Activated naive CD4-positive, alpha-beta T cell treated with anti-CD3 and anti-CD28 coated beads for 36 hours (primary cell): ENCODE measurements at places on chromosomes 13 and 19. TPM values are rescaled to one million over a fixed set of nuclear protein-coding genes. Genes with fewer than 3 reads are reported as not detected.
A peak's percentile ranks its signal among the peaks of the same experiment; 100 is the strongest.

IFNL3 gene
- total RNA-seq: 1.2 TPM

CNFN gene
- not detected for total RNA-seq

PSG2 gene
- not detected for total RNA-seq

- DNase-seq: no peak
These were observed 4.2 kb upstream of the WBP4 start for GRCh38 chr13:41056826-41057711.

DNA sequence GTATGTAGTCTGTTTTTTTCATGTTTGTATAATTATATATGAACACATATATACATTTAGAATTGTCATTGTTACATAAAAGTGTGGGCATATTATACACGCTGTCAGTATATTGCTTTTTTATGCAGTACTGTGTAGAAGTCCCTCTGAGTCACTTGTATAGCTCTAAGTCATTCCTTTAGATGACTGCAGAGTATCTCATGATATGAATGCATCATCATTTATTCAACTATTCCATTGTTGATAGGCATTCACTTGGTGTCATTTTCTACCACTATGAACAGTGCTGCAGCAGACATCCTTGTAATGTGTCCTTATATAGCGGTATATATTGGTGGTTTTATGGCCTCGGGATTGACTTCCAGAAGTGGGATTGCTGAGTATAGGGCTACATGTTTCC is 15.3 kb downstream of the RFXAP start:
- no peak for DNase-seq

DNA sequence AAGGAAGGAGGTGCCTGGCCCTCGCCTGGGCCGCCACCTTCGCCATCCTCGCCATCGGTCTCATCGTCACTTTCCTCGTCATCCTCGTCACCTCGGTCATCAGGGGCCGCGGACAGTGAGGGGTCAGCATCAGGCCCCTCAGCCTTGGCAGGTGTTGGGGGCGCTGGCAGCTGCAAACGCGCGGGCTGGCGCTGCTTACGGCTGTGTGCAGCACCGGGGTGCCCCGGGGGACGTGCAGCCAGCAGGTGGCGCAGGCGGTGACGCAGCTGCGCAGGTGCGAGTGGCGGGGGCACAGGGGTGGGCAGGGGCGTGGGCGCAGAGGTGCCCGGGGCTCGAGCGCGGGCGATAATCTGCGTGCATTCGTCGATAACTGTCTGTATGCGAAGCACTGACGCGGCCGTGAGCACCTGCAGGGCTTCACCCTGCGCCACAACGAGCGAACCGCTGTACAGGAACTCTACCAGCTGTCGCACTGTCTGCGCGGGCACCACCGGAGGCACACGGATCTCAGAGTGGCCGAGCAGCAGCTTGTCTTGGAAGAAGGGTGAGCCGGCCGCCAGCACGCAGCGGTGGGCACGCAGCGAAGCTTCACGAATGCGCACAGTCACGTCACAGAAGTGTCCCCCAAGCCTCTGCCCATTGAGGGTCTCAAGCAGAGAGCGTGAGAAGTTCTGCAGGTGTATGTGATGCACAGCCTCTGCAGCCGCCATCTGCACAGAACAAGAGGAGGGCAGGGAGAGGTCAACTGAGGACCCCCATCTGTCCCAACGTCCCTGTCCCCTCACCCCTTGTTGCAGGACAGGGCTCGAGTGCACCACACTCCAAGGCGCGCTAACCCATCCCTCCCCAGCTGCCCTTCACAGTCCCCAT is 2.4 kb downstream of the ZBTB45 start:
- no peak for DNase-seq

DNA sequence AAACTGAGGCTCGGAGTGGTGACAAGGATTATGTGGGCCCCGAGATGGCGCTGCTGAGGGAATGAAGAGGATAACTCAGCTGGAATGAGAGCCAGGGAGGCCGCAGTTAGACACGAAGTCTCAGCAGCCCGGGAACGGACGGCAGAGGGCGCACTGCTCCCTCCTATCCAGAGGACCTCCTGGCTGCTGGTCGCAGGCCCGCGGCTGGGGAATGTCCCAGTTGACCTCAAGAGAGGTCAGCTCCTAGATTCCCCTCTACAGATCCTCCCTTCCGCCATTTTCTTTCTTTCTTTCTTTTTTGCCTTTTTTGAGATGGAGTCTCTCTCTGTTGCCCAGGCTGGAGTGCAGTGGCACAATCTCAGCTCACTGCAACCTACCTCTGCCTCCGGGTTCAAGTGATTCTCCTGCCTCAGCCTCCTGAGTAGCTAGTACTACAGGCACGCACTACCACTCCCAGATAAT is 24.1 kb upstream of the ASPDH start:
- DNase-seq: peak; percentile 84

- DNase-seq: peak; percentile 85
These were observed 3.0 kb downstream of the GADD45B start for GRCh38 chr19:2478756-2479555.

DNA sequence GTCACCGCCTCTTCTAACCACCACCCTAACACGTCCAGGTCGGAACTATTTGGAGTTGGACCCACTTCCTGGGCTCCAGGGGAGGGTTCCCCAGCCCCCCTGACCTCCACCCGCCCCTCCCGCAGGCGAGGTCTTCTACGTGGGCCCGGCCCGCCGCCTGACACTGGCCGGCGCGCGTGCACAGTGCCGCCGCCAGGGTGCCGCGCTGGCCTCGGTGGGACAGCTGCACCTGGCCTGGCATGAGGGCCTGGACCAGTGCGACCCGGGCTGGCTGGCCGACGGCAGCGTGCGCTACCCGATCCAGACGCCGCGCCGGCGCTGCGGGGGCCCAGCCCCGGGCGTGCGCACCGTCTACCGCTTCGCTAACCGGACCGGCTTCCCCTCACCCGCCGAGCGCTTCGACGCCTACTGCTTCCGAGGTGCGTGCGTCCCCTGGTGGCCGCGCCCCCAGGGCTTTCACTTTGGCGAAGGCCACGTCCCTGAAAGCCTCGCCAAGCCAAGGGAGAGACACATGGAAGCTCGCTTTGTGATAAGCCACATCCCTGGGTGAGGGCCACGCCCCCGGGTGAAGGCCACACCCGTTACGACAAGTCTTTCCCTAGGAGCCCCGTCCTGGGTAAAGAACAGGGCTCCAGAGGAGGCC is 13.2 kb downstream of the NCAN start:
- peak; percentile 81 for DNase-seq

- no peak for DNase-seq
These were observed 54.3 kb downstream of the XPO4 start for GRCh38 chr13:20848203-20848602.

- DNase-seq: no peak
These were observed 13.0 kb downstream of the OR7A5 start for GRCh38 chr19:14821937-14822336.

GRCh38 chr19:13506471-13506820 is at the start of gene CACNA1A:
CACNA1A (minus strand) TSS chr19:13506479; CDS start chr19:13506224, 255 bp downstream.
- DNase-seq: no peak

DNA sequence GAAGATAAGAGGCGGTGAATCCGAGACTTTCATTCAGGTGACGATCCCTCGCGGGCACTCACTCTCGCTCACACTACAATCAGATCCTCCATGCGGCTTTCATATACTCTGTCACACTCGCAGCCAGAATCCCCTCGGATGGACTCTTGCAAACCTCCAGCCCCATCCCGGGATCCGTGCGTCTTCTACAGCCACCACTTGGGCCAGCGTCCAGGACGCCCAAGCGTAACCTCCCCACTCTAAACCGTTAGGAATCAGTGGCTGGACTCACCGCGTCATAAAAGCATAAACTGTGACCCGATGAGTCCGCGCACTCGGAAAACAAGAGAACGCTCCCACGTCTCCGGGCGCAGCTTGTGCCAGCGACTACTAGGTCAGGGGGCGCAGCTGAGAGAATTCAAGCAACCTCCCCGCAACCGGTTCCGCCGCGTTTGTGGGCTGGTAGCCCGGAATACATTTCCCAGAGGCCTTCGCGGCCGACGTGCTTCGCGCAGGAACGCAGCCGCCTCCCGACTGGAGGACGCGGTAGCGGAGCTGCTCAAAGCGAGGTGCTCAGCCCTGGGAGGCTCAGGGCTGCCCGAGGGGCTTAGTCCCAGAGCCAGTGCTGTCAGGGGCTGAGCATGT is 27.6 kb downstream of the ZNF607 start:
- peak; percentile 85 for DNase-seq
